ENCODE measurements at places on chromosomes 13 and 19. TPM values are rescaled to one million over a fixed set of nuclear protein-coding genes. Genes with fewer than 3 reads are reported as not detected.

DNA sequence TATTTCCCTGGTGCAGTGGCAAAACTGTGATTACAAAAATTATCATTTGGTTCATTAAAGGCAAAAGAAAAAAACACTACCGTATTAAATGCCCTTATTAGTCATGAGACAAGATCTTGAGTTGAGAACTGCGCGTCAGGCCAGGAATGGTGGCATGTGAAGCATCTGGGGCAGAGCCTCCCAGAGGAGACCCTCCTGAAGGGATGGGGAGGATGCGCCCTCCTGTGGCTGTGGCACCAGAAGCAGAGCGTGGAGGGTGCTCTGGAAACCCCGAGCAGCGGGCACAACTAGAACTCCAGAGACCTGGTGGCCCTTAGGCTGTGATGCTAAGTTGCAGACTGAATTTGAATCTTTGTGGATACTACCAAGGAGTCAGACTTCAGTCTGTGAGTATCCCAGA lies 11.5 kb downstream of the CUL4A start:
- DNase-seq, result no peak

DNA sequence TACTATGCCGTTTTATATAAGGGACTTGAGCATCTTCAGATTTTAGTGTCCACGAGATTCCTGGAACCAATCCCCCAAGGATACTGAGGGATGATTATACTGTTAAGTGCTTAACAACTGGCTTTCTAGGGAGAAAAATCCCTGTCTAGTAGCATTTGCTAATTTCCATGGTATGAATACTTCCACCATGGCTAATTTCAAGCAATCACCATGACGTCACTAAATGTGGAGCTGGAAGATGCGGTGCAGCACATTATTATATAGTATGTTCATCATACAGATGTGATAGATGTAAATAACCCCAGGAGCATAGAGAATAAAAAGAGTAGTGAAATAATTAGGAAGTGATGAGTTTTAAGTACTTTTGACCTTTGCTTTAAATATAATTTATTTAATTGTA lies 72.7 kb downstream of the SIAH3 start:
- no peak for DNase-seq

DNA sequence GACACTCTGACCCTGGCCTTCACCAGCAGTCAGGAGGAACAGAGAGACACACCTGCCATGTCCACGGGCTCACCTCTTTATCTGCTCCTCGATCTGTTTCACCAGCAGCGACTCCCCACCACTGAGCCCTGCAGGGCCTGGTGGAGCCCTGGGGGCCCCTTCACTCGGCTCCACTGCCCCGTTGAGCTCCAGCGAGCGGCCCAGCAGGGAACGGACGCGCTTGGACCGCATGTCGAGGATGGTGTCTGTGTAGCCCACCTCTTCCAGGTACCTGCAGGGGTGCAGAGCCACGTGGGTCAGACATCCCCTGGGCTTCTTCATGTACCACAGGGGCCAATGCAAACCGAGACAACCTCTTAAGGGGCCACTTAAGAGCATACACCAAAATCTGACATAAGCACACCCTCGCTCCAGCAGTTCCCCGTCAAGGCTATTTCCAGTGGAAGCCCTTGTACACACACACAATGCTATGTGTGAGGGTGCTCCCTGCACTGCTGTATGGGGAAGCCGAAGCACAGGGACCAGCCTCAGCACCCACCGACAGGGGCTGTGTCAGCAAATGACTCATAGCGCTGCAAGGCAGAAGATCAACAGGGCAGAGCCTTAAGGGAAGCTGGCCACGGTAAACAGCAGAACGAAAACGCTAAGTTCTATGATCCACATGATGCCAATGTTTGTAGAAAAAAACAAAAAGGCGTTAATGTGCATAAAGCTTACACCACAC lies 12.7 kb upstream of the FKRP start:
- no peak for DNase-seq

The ATP8A2 gene
- total RNA-seq, result 0.42 TPM
